Aorta (tissue), 5 donors: ENCODE measurements at places on chromosomes 5 and 9. TPM values are rescaled to one million over a fixed set of nuclear protein-coding genes. Genes with fewer than 3 reads are reported as not detected.

GRCh38 chr5:107570181-107570580 lies 100.6 kb downstream of the EFNA5 start:
- H3K27ac ChIP-seq: no peak overlapping the region
- DNase-seq: no peak
- H3K4me3 ChIP-seq: no peak overlapping the region
- H3K4me1 ChIP-seq: no peaks in the 10 kb centered on the region

DNA sequence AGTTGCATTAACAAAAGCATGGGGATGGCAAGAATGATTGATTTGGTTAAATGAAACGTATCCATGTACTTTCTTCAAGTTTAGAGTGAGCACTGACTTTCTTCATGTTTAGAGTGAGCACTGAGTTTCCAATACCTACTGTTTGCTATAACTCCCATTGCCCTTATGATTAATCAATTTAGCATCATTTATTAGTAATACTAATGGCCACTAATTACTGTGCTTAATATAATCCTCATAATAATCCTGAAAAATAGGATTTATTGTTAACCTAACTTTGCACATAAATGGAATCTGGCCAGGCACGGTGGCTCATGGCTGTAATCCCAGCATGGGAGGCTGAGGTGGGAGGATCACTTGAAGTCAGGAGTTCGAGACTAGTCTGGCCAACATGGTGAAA lies 22.1 kb upstream of the GPR21 start:
- no peaks in the 10 kb centered on the region for H3K36me3 ChIP-seq
- H3K4me1 ChIP-seq: no peaks in the 10 kb centered on the region
- H3K4me3 ChIP-seq: no peak overlapping the region
- DNase-seq: no peak
- no peak overlapping the region for H3K27ac ChIP-seq
- H3K27me3 ChIP-seq: no peaks in the 10 kb centered on the region

GRCh38 chr5:136007271-136007670 lies 21.5 kb upstream of the TGFBI start:
- H3K4me3 ChIP-seq: no peak overlapping the region
- no peak for DNase-seq
- H3K36me3 ChIP-seq: no peaks in the 10 kb centered on the region
- H3K27ac ChIP-seq: no peak overlapping the region

DNA sequence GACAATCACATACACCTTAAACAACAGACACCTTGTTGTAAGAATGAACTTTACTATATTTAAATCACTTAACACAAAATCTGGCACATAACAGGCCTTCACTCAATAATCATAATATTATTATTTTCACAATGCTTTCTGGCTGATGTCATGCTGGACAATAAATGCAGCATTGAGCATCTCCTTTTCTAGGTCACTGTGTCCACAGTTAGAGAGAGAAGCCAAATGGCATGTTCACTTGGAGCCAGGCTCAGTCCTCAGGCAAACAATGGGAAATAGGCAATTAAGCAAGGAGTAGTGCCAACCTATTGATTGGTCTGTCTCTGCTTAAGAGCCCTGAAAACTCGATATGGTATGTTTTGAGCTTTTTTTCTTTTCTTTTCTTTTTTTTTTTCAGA lies 50.6 kb upstream of the KLF4 start:
- H3K27me3 ChIP-seq: no peaks in the 10 kb centered on the region
- no peaks in the 10 kb centered on the region for H3K36me3 ChIP-seq
- H3K27ac ChIP-seq: no peak overlapping the region
- H3K4me3 ChIP-seq: no peak overlapping the region

Gene SLC36A3
- not detected for total RNA-seq
